ENCODE measurements at places on chromosomes 11 and 22.

- no peak for DNase-seq
These were observed 15.4 kb upstream of the ANGPTL5 start for GRCh38 chr11:101931692-101932091.

DNA sequence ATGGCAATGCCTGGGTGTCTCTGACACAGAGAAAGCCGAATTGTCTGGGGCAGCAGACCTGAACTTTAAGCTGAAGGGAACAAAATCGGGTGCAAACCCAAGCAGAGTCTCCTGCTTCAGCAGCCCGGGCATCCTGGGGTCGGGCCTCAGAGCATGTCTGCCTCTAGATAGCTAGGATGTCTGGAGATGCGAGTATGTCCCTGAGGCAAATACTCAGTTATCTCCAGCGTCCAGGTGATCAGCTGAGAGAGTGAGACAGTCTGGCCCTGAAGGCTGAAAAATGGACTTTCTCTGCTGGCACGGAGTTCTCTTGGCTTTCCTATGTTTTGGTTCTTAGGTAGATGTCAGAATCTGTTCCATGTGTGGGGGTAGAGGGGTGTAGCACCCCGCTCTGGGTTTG, 3.3 kb downstream of the ADAMTS8 start:
- DNase-seq: no peak

GRCh38 chr11:58061813-58062212, 31.1 kb downstream of the OR6Q1 start:
- no peak for DNase-seq

DNA sequence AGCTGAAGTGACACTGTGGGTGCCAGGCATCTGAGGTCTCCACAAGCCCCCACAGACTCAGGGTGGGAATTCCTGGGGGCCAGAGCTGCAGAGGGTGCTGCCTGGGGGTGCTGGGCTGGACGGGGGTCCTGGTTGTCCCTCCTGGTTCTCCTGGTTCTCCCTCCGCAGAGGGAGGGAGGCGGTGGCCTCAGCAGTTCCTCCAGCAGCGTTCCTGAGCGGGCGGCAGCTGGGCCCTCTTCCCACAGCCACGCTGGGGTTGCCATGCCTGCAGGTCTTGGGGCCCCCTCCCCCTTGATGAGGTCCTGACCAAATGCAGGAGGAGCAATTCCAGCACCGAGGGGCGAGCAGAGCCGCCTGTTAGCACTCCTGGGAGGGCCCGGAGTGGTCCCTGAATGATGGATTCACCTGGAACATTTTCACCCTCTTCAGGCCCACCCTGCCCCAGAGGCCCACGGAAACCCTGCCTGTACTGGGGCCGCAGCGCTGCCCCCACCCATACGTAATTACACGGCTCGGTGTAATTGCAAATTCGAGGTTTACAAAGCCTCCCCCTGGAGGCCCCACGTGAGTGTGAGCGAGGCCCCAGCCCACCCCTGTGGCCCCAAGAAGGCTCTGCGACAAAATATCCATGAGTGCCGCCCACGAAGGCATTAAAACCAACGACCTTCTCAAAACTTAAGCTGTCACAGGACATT, 635 bp downstream of the C11orf21 start:
- DNase-seq: no peak

DNA sequence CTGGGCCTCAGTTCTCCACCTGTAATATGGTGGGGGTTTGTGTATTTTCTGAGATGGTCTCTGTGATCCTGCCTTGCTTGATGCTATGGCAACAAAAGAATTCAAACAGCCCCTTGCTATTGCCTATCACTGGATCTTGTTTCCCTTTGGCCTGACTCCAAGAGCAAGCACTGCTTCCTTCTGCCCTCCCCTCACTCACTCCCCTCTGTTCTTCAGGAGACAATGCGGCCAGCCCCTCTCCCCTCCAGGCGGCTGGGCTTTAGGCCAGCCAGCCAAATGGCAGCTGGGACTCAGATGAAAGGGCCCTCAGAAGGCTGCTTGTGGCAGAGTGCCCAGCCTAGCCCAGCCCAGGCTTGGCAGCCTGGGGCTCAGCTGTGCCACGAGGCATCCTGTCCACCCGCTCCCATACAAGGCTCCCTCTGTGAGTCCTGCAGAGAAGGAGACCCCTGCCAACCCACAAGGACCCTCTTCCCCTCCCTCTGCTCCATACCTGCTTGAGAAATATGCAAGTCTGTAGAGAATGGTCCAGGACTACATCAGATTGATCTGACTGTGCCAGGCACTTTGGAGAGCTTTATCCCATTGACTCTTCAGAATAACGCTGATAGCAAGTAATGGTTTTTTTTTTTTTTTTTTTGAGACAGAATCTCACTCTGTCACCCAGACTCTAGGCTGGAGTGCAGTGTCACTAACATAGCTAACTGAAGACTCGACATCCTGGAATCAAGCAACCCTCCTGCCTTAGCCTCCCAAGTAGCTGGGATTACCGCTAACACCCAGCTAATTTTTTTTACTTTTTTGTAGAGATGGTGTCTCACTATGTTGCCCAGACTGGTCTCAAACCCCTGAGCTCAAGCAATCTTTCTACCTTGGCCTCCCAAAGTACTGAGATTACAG, 7.6 kb upstream of the KCTD14 start:
- DNase-seq: no peak

- peak; percentile 52 for DNase-seq
These were observed at the start of gene TP53I11 for GRCh38 chr11:44950625-44951476. TSS of gene TP53I11 (minus strand) at chr11:44950883. CDS start at chr11:44938335, 12,548 bp downstream.

DNA sequence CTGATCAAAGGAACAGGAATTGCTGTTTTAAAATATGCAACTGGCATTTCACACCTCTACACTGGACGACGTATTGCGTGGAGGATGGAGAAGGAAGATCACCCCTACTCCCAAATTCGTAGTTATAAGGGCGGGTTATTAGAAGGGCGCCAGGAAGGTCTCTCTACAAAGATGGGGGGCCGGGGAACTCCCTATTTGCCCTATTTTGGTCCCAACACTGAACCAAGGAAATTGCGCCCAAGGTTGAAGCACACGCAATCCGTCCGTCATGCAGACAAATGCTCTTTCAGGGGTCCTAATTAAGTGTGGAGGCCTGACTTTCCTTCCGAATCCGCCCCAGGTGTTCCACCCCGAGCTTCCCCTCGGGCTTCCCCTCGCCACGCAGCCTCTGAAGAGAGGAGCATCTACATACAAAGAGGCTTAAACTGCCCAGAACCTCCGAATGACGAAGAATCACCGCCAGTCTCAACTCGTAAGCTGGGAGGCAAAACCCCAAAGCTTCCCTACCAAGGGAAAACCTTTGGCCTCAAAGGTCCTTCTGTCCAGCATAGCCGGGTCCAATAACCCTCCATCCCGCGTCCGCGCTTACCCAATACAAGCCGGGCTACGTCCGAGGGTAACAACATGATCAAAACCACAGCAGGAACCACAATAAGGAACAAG, 396 bp downstream of the NPAT start:
- DNase-seq: no peak

DNA sequence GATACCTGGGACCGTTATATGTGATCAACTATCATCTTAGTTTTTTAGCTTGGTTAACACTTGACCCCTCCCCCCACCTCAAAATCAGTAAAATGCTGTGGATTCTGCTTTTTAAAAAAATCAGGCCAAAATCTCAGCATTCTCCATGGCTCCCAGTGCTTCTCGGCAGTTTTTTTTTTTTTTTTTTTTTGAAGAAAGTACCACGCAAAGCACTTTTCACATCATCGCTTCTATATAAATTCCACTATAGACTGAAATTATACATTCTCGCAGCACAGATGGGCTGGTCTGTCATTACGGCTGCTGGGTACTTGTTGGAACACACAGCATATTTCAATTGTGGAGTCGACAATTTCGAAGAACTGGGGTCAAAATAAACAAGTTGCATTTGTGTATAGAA, 67.7 kb upstream of the PPARA start:
- DNase-seq: no peak

- DNase-seq: no peak
These were observed 19.8 kb downstream of the SAMM50 start for GRCh38 chr22:43975041-43975440.

GRCh38 chr22:22880645-22881044, 7.0 kb upstream of the IGLL5 start:
- DNase-seq: no peak

GRCh38 chr11:27514558-27514957, 8.0 kb upstream of the LIN7C start:
- DNase-seq: no peak

GRCh38 chr11:9962722-9963121, 298.8 kb downstream of the SWAP70 start:
- DNase-seq: no peak

- DNase-seq: no peak
These were observed 19.6 kb downstream of the PPP6R3 start for GRCh38 chr11:68480193-68480592.

- no peak for DNase-seq
These were observed 16.0 kb downstream of the ZNRF3 start for GRCh38 chr22:28899199-28899853.

GRCh38 chr11:114738954-114739353, 60.6 kb downstream of the NXPE2 start:
- no peak for DNase-seq

GRCh38 chr11:130070109-130070845, 583 bp downstream of the APLP2 start:
- DNase-seq: no peak

DNA sequence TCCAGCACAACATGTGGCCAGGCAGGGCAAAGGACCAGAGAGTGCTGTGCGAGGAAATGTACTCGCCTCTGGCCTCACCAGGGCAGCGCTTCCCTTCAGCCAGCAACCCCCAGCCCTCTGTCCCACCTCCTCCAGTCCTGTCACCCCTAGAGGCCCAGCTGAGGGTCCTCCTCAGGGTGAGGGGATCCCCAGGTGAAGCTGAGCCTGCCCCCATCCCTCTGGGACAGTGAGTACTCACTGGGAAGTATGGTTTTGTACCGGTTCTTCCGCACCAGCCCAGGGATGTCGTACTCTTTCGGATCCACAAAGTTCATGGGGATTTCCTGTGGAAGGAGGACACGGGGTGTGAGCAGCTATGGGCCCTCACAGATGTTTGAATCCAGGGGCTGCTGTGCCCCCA, 11.7 kb upstream of the IGSF22 start:
- DNase-seq: no peak

GRCh38 chr11:10410844-10411200, 44.2 kb upstream of the AMPD3 start:
- DNase-seq: no peak

GRCh38 chr22:34070051-34070450, 149.8 kb upstream of the LARGE1 start:
- no peak for DNase-seq

- no peak for DNase-seq
These were observed 489.6 kb downstream of the MN1 start for GRCh38 chr22:27311698-27312550.

DNA sequence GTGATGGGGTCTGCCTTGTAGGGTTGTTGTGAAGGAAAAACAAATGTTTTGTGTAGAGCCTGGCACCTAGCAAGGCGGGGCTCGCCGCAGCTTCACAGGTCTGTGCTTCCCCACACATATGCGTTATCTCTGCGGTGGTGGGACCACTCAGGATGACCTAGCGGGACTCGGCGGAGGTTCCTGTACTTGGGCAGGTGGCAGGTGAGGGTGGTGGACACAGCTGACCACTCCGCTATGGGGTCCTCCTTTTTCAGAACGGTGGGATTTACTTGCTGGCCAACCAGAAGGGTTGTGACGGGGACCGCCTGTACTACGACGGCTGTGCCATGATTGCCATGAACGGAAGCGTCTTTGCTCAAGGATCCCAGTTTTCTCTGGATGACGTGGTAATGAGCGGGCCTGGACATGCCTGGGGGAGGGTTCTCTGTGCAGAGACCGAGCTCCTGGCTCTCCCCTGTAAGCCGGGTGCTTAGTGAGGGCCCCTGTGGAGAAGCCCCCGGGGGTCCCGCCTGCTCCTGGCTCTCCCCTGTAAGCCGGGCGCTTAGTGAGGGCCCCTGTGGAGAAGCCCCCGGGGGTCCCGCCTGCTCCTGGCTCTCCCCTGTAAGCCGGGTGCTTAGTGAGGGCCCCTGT, 21.3 kb downstream of the NADSYN1 start:
- DNase-seq: no peak

- no peak for DNase-seq
These were observed 29.1 kb upstream of the CCND1 start for GRCh38 chr11:69611548-69612526.

- DNase-seq: peak; percentile 85
These were observed 2.4 kb downstream of the LTBP3 start for GRCh38 chr11:65555693-65556231.

DNA sequence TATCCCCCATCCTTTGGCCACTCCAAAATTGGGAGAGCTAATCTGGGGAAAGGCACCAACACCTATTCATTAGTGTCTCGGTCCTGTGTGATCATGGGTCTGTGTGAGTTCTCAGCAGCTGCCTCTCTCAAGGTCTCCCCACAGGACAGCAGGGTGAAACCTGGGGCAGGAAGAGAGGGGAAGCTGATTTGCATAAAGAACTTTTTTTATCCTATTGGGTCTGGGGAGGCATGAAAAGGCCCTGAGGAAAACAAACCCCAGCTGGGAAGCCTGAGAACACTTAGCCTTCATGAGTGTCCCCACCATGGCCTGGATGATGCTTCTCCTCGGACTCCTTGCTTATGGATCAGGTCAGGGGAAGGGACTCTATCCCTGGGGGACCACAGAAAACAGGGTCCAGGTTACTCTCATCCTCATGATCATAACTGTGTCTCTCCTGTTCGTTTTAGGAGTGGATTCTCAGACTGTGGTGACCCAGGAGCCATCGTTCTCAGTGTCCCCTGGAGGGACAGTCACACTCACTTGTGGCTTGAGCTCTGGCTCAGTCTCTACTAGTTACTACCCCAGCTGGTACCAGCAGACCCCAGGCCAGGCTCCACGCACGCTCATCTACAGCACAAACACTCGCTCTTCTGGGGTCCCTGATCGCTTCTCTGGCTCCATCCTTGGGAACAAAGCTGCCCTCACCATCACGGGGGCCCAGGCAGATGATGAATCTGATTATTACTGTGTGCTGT, 116.0 kb upstream of the TOP3B start:
- DNase-seq: no peak

DNA sequence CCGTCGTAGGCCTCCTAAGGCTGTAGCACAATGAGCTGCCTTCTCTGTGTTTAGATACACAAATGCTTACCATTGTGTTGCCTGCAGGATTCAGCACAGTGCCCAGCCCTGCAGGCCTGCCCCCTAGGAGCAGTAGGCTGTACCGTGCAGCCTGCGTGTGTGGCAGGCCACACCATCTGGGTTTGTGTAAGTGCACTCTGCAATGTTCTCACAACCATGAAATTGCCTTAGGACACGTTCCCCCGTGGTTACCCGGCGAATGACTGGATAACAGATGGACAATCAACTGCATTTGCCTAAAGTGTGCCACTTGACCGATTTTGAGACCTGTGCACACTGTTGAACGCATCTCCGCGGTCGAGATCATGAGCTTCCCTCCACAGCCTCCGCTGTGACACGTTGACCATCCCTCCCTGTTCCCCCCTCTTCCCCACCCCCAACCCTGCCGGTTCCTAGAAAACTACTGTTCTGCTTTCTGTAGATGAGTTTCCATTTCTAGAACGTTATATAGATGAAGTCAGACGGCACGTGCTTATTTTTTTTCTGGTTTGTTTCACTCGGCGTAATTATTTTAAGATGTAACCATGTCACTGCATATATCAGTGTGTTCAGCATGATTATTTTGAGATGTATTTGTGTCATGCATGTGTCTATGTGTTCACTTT, 22.2 kb upstream of the CTSD start:
- no peak for DNase-seq
